ENCODE measurements at places on chromosomes 7 and 10.
A peak's percentile ranks its signal among the peaks of the same experiment; 100 is the strongest.

DNA sequence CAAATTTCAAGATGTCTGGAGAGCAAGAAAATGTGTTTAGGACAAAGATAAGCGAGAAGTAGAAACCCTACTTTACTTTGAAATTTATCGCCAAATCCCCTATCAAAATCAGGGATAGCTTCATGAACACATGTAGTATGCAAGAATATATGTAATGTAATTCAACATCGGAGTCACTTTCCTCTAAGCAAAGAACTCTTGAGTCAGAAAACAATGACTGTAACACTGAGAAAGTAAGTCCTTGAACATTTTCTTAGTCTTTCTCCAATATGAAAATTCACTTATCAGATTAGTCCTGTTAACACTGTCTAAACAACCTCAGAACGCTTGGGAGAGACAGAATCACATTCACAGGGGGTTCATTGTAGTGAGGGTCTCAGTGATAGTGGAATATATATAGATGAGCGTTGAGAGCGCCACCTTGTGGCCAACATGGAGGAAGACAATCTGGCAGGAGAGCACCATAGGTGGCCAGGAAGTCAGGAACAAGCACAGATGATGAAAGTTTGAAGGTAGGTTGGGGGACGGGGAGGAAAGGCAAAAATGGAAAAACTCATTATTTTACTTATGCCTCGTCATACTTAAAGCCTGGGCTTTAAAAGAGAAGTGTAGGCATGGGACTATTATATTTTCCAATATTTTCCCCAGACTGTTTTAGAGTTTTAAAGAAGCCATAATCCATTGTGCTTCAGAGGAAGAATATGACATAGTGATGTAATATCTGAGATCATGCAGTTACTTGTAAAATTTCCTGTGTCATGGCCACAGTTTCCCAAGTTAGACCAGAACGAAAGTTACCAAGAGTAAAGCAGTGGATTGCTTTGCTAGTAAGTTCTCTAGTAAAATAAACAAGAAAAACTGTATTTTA, 115.5 kb upstream of the GNAI1 start:
- peak; percentile 19 for DNase-seq

GRCh38 chr10:35136263-35136815, 9.7 kb downstream of the CREM start:
- DNase-seq, result no peak

GRCh38 chr10:62170732-62171131, 97.9 kb downstream of the RTKN2 start:
- DNase-seq, result no peak

DNA sequence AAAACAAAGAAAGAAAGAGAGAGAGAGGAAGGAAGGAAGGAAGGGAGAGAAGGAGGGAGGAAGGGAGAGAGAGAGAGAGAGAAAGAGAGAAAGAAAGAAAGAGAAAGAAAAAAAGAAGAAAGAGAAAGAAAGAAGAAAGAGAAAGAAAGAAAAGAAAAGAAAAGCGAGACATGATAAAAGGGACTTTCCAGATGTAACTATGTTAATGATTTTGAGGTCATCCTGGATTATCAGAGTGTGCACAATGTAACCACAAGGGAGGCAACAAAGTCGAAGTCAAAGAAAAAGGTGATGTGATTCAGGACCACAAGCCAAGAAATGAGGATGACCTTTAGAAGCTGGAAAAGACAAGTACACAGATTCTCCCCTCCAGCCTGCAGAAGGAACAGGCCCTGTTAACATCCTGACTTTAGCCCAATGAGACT, 48.9 kb upstream of the PAX2 start:
- DNase-seq, result no peak

- DNase-seq, result no peak
Measured at GRCh38 chr10:49387071-49387470, 8.8 kb downstream of the DRGX start.

DNA sequence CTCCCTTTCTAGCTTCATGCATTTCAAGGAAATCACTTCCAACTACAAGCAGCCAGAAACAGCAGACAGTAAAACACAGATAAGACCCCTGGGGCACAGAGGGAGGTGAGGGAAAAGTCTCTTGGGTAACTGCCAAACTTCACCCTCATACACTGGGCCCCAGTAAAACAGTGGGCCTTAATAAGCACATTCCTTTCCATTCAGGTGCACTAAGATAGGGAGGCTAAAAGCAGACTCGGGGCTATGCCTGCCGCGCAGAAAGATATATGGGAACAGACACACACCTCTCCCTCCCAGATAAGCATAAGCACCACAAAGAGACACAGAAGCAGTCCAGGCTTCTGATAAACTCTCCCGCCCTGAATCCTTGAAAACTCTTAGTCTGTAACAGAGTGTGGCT, 117.0 kb downstream of the TYW1B start:
- DNase-seq, result no peak

Data from C1 segment of cervical spinal cord (tissue), 14 donors.